Smooth muscle cell of bladder (primary cell): ENCODE measurements at places on chromosomes 3 and 15. TPM values are rescaled to one million over a fixed set of nuclear protein-coding genes. Genes with fewer than 3 reads are reported as not detected.

Gene VILL
- total RNA-seq: 4.7 and 6.7 TPM in 2 replicates

Gene GOLGA6B
- total RNA-seq: 0.09 TPM in 1 of 2 replicates, not detected in the other

Gene LRTM1
- not detected in 2 replicates for total RNA-seq

Gene LNP1
- 4.0 and 4.2 TPM in 2 replicates for total RNA-seq

Gene GOLGA6L7
- total RNA-seq: not detected in 2 replicates

Gene STAB1
- total RNA-seq: 0.57 and 4.5 TPM in 2 replicates

Gene SHISA5
- 101 and 102 TPM in 2 replicates for total RNA-seq

Gene ECE2
- total RNA-seq: not detected in 2 replicates
